ENCODE measurements at places on chromosomes 1 and 21.

- DNase-seq: no peak
These were observed 436.5 kb upstream of the VAMP3 start for GRCh38 chr1:7334475-7335035.

DNA sequence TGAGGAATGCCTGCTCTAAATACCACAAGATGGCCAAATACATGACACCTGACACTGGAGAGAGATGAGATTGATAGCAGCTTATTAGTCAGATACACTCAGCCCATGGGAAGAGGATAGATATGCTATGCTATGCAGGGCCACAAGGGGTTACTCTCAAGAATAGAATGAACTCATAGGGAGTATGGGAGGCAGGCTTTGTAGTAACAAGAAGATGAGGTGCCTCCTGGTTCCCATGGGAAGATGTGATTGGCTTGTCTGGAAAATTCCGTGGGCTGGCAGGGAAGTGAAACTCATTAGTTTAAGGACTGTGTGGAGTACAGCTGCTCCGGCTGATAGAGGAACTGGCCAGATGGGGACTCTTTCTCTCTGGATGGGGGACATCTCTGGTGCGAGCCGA is 16.5 kb downstream of the CCDC30 start:
- DNase-seq: no peak

GRCh38 chr21:29585462-29585861 is 286.7 kb downstream of the BACH1 start:
- no peak for DNase-seq

GRCh38 chr1:33338440-33339211 is 17.7 kb upstream of the A3GALT2 start:
- no peak for DNase-seq

GRCh38 chr1:56123826-56124225 is 455.5 kb downstream of the PLPP3 start:
- DNase-seq: no peak

GRCh38 chr1:209803568-209803967 is 2.4 kb downstream of the IRF6 start:
- DNase-seq: no peak

- no peak for DNase-seq
These were observed 8.1 kb downstream of the RGS8 start for GRCh38 chr1:182676274-182676673.

GRCh38 chr1:33249422-33249821 is 6.9 kb upstream of the ZNF362 start:
- no peak for DNase-seq

GRCh38 chr1:95067568-95067967 is 5.2 kb downstream of the ALG14 start:
- DNase-seq: no peak

GRCh38 chr1:178684542-178685000 is 40.5 kb upstream of the RALGPS2 start:
- DNase-seq: no peak

- DNase-seq: peak; percentile 67
These were observed 1.6 kb downstream of the SPEN start for GRCh38 chr1:15848929-15849774.

- no peak for DNase-seq
These were observed 41.0 kb downstream of the DEGS1 start for GRCh38 chr1:224223819-224224714.

DNA sequence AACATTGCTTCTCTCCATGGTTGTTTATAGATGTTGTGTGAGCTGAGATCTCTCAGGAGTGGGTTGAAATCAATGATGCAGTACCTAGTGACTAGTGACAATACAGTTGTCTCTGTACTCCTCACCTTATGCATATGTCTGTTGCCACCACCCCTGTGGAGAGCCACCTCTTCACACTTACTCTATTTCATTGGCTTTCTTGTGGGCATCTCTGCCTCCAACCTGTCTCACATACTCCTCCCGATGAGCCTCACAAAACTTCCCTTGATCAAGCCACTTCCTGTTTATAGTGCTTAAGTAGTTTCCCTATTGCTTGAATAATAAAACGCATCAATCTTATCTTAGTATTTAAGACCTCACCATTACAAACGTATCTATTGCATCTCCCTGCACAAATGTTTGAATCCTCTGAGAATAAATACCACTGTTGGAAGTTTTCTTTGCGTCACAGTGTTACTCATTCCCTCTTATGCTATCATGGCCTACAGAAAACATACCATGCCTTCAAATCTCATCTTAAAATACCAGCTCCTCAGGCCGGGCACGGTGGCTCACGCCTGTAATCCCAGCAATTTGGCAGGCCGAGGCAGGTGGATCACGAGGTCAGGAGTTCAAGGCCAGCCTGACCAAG is 54.7 kb upstream of the GREM2 start:
- no peak for DNase-seq

GRCh38 chr1:19374926-19375325 is 62.8 kb downstream of the SLC66A1 start:
- no peak for DNase-seq

GRCh38 chr1:35588197-35588910 is 15.2 kb downstream of the TFAP2E start:
- no peak for DNase-seq

DNA sequence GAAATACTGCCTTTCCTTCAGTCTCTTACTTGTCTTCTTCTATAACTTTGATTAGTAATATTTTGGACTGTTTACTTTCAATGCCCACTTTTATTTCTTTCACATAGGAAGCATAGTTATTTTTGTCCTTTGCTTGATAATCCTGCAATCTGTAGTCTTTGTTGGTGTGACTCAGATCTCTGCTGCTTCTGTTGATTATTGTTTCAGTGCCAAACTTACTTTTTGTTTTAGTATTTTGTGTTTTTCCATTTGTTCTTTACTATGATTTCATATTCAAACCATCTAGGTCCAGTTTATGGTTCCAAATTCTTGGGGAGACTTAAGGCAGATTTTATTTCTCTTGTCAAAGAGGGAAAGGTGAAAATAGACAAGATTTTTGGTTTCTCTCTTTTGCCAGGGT is 399.9 kb downstream of the HLX start:
- no peak for DNase-seq

DNA sequence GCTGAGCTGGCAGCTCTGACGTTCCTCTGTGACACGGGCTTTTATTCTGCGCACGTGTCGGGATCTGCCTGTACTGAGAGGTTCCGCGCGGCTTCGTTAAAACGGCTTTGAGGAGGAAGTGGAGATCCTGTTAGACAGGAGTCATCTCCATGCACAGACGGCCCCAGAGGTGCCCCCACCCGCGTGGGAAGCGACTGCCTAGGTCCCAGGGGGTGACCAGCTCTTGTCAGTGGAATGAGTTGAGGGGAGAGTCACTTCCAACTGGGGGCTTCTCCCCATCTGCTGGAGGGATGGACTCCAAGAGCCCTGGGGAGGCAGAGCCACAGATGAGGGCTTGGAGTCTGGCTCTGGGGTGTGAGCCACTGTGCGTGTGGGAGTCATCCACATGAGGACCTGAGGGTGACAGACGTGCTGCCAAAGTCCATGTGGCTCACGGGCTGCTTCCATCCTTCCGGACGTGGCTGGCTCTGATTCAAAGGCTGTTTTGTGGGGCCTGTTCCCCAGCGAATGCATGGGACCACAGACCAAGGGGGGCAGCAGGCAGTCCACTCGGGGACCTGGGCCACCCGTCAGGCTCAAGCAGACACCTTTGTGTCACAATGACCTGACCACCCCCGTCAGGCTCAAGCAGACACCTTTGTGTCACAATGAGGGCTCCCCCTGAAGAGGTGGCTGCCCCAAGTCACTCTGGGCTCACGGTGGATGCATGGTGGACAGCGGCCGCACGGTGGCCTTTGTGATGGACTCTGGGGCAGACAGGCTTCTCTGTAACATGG is 26.8 kb downstream of the PTTG1IP start:
- peak; percentile 42 for DNase-seq

- no peak for DNase-seq
These were observed 46.6 kb downstream of the FCRL5 start for GRCh38 chr1:157505481-157506272.

- DNase-seq: no peak
These were observed 116.9 kb downstream of the DUSP10 start for GRCh38 chr1:221625026-221625425.

DNA sequence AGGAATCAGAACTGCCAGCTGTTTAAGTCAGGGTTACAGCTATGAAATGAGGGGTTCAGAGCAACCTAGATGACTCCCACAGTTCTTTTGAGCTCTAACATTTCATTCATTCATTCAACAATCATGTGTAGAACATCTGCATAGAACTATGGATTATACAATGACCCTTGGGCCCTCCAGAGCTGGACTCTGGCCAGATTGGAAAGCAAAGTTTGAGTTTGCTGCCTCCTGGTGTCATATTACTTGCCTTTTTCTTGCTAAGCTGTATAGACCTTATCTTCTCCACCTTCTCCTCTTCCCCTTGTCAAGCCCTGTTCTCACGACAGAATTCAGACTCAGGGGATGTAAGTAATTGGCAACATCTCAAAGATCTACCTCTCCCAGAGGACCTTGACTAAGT is 4.0 kb downstream of the CASQ2 start:
- DNase-seq: no peak

GRCh38 chr1:220894924-220895256 is 15.6 kb downstream of the HLX start:
- no peak for DNase-seq

- no peak for DNase-seq
These were observed 202.2 kb upstream of the NFIA start for GRCh38 chr1:60880202-60880601.

DNA sequence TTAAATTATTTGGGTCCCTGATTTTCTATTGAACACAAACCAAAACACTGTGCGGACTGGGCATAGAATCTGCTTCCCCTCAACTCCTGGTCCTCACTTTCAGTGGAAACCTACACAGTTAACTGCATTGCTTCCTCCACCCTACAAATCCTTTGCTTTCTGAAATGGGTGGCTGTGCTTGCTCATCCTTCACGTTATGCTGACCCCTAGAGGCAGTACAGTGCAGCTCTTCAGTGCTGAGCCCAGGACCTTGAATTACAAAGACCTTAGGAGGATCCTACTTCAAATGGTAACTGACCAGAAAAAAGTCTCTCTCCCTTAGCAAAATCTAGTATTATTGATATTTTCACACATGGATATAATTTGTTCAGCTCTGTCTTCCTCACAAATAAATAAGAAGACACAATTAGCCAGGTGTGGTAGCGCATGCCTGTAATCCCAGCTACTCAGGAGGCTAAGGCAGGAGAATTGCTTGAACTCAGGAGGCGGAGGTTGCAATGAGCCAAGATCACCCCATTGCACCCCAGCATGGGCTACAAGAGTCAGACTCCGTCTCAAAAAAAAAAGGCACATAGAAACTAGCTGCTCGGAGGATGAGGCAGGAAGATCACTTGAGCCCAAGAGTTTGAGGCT is 63.4 kb upstream of the L1TD1 start:
- no peak for DNase-seq

DNA sequence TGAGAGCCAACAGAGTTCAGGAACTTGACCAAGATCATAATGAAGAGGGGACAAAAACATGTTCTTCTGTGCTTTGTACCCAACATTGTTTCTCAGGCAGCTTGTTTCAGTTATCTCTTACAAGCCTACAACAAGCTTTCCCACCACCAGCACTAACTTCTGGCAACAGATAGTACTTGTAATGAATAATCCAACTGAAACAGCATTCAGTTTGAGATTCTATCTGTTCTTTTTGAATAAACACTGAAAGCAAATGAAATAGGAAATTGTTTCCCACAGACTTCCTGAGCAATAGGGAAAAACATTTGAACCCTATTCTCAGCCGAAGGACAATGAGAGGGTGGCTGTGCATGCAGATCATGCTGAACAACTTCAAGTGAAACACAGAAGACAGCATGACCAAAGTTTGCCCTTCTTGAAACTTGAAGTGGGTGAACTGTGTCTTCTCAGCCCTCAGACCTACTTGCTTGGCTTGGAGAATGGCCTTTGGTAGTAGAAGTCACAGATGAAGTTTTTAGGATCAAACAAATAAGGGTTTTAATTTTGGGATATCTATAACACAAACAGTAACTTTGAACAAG is 11.2 kb upstream of the HOOK1 start:
- no peak for DNase-seq

DNA sequence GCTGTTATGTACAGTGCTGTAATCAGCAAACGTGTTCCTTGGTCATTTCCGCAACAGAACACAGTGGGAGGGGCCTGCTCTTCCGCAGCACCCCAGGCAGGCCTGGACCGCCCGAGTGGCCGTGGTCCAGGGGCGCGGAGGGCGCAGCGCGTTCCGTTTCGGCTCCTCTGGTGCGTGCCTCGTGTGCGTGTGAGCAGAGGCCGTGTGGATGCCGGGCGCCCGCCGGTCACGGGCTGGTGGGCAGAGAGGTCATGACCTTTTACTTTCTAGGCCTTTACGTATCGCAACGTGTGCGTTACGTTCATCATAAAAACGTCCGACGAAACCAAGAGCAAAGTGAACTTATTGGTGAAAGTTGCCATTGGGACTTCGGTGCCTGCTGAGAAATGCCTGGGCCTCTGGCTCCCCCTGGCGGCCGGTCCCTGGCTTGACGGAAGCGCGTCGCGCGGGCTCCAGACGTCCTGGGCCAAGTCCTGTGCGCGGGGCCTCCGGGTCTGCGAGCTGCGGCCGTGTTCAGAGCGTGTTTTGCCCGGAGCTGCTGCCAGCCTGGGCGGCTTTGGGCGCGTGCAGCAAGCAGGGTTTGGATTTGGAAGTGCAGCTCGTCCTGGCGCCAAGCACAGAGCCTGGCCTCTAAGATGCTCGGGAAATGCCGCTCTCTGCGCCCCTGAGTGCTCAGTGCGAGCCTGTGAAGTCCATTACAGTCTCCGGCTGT is 34.4 kb downstream of the COL18A1 start:
- peak; percentile 86 for DNase-seq

DNA sequence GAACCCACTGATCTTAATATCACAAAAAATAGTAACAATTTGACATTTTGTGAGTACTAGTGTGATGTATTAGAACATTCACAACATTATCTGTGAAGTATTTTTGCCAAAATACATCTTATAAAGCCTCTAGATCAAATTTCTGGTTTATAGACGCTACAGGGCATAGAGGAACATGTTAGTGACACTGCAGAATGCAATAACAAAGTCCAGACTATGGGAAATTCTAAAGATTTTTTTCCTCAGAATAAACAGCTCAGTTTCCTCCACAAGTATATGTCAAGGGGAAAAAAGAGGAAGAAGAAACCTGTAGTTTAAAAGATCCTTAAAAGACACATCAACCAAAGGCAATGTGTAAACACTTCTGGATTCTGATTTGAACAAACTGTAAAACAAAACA is 26.4 kb upstream of the MROH9 start:
- DNase-seq: no peak

- DNase-seq: no peak
These were observed 347.2 kb downstream of the NPHP4 start for GRCh38 chr1:5645135-5645399.

- peak; percentile 78 for DNase-seq
These were observed 21.3 kb downstream of the RRP1 start for GRCh38 chr21:43810505-43811261.

DNA sequence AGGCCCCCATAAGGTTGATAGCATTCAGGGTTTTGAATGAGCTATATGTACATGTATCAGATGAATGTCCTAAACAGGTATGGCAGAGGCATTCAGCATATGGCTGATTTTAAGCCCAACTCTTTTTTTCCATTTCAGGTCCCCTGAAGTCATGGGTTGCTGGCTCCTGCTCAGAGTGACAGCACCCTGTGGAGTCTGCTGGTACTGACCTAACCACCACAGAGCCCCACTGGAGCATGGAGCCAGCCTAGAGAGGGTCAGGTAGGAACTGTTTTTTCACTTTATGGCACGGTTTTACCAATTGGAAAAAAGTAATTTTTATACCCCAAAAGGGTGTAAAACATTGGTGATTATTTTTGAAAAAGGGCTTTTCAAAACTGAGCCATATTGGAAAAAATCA is 82.5 kb upstream of the MPC2 start:
- DNase-seq: no peak

- no peak for DNase-seq
These were observed 128.0 kb upstream of the DPYD start for GRCh38 chr1:98048751-98049325.

GRCh38 chr1:89841507-89841906 is 20.7 kb downstream of the LRRC8D start:
- no peak for DNase-seq
